ENCODE measurements at places on chromosomes 16 and 17.

GRCh38 chr17:72373910-72374741, 253.3 kb downstream of the SOX9 start:
- no peak for DNase-seq

DNA sequence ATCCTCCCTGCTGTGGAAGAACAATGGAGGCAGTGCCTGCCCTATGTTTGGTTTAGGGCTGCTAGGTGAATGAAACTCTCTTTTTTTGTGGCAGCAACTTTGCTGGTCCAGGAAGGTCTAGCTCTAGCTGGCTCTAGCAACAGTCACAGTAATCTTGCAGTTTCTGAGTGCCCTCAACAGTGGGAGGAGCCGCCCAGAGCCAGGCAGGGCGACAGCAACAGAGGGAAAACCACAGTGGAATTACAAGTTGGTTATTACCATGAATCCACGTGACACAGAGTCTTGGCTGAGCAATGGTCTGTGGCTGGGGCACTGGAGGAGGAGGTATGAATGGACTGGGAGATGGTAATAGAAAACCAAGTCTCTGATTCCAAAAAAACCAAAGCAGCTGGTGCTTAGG, 10.3 kb downstream of the HSPB9 start:
- peak; percentile 91 for DNase-seq

GRCh38 chr17:72974605-72975232, 117.8 kb downstream of the SLC39A11 start:
- DNase-seq, result no peak

DNA sequence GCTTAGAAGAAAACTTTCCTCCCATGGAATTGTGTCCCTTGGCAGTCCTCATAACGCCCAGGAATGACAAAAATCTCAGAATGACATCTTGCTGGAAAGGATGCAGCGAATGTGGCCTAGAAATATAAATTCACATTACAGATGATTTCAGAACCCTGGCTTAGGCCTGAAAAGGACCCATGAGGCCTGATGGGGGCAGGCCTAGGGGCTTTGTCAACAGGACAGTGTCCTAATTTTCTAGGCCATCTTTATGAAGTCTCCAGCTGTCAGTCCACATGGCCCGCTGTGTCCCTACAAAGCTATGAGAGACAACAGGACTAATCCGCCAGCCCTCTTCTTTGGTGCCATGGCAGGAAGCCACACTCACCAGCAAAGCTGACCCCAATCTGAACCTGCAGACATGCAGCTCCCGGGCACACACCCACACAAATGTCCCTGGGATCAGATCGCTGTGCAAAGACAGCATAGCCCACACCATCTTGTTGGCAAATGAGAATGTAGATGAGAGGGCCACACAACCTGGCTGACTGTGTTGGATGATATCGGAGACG, 40.4 kb upstream of the DNAH17 start:
- no peak for DNase-seq

DNA sequence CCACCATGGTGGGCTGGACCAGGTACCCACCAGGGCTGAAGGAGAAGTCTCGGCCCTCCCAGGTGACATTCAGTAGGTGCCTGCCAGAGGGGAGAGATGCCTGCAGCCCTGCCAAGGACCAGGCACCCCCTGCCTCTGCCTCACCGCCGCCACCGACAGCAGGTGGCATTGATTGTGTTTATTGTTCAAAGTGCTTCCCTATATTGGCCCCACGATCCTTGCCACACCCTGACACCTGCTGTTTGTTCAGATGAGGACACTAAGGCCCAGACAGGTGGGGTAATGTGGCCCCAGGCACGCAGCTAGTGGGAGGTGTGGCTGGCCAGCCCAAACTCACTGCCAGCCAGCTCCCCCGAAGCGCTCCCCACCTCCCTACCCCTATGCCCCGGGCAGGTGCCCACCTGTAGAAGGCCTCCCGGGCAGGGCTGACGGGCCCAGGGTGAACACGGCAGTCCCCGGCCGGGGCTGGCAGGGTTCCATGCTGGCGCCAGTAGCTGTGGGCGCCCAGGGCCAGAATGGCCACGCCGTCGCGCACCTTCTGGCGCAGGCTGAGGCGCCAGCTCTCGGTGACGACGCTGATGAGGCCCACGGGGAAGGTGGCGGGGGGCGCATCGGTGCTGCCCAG, 8.0 kb downstream of the GRIN2C start:
- DNase-seq, result no peak

GRCh38 chr17:57256708-57257112, 387 bp downstream of the MSI2 start:
- DNase-seq, result no peak

- no peak for DNase-seq
Observed at GRCh38 chr17:17495536-17496188, 533 bp downstream of the RASD1 start.

DNA sequence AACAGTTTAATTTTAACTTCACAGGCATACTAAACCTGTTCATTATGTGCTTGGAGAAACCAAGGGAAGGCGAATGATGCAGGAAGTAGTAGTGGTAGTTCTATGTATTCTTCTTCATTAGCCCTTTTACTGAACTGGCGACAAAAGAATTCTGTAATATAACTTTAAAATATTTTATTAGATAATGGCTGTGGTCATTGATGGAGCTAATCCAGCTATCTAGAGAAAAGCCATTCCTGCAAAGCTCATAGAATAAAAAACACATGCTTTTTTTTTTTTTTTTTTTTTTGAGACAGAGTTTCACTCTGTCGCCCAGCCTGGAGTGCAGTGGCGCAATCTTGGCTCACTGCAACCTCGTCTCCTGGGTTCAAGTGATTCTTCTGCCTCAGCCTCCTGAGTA, 23.5 kb downstream of the TANC2 start:
- no peak for DNase-seq

DNA sequence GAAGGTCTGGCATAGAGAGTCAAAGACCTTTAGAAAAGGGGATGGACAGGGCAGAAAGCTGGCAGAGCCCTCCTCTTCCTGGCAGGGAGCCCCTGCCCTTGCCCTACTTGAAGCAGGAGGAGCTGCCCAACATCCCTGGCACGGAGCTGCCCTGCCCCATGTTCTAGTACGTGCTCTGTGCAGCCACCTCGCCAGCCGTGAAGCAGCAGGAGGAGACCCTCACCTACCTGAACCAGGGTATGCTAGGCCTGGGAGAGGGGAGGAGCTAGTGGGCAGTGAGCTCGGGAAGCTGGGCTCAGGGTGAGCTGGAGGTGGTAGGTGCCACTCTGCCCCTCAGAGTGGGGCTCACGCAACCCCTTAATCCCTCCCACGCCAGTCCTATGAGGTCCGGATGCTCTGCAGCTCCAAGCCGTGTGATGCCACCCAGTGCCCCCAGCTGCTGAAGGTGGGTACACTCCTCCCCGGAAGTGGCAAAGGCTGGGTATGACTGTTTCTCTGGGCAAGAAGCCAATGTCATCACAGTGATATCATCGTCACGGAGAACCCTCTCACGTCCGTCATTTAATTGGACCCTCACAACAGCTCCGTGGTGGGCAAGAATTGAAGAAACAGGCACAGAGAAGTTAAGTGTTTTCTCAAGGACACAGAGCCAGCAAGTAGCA, 12.7 kb upstream of the STAC2 start:
- DNase-seq, result peak; percentile 24

GRCh38 chr16:85206472-85207356, 94.4 kb upstream of the CIBAR2 start:
- peak; percentile 72 for DNase-seq

GRCh38 chr16:86878236-86879080, 300.1 kb downstream of the FOXL1 start:
- no peak for DNase-seq

- no peak for DNase-seq
Observed at GRCh38 chr17:28154214-28154613, 111.7 kb downstream of the NLK start.

- DNase-seq, result no peak
Observed at GRCh38 chr16:25108054-25108453, 3.5 kb upstream of the LCMT1 start.

- DNase-seq, result no peak
Observed at GRCh38 chr16:82079892-82080291, 44.8 kb downstream of the HSD17B2 start.

DNA sequence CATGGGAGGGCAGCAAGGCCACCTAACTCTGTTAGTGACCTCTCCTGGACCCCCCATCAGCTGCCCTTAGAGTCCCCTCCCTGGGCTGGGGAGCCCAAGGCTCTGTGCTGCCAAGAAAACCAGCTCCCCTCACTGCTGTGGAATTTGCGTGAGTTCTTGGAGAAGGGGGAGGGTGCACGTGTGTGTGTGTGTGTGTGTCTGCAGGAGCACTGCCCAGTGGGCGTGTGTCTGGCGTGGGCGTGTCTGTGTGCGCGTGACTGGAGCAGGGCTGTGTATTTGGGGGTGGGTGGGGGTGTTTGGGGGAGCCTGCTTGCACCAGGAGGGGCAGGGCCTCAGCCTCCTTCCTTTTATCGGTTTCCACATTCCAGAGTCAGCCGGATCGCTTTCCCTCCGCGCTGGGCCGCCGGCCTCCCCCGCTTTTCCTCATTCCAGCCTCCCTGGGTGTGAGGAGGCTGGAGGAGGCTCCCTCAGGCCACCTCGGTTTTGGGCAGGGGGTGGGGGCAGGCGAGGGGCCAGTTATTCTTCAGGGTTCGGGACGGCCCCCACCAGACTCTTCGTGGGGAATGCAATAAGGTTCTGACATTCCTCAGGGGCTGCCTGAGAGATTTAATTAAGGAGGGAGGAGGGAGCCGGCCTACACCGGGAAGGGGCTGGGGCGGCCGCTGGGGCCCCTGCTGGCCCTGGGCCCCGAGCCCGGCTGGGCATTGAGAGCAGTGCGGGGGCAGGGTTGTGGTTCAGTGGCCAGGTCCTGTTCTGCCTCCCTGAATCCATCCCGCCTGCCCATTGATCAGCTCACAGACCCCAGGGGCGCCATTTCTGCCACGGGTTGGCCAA, 2.5 kb downstream of the VASN start:
- peak; percentile 92 for DNase-seq

GRCh38 chr16:85086347-85087291, 25.7 kb downstream of the CIBAR2 start:
- DNase-seq, result peak; percentile 91

- DNase-seq, result no peak
Observed at GRCh38 chr17:17769869-17770631, 66.7 kb downstream of the SREBF1 start.

- no peak for DNase-seq
Observed at GRCh38 chr17:14094676-14095601, 25.6 kb downstream of the COX10 start.

GRCh38 chr16:79169239-79169638, 431.3 kb downstream of the MAF start:
- DNase-seq, result no peak

DNA sequence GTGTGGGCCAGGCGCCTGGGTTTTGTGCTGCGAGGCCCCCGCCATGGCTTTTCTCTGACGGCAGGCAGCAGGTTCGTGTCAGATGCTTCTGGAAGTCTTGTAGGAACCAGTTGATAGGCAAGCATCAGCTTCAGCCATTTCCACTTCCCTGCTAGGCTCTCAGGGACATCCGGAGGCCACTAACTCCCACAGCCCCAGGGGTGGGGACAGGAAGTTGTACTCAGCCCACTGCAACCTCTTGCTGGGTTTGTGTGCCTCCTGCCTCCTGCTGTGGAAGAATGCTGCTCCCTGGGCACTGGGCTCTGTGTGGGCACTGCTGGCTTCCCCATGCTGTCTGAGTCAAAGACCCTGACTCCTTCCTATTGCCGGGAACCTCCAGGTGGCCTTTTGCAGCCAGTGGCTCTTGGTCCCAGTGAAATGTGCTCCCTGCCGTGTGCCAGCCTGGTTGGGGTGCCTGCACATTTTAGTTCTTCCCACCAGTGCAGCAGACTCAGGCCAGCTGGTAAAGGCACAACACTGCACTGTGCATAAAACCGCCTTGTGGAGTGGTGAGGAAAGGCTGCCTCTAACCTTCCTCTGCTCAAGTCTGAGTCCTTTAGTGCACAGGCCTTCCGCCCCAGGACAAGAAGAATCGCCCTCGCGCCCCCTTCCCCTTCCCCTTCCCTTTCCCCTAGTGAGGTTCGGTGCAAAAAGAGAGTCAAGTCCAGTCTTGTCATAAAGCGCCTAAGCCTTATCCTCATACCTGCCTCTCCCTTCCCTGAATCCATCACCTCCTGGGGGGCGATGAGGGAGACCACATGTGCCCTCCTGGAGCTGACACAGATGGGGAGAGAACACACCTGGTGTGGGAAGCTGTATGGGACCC, 16.6 kb downstream of the LDHD start:
- DNase-seq, result no peak

DNA sequence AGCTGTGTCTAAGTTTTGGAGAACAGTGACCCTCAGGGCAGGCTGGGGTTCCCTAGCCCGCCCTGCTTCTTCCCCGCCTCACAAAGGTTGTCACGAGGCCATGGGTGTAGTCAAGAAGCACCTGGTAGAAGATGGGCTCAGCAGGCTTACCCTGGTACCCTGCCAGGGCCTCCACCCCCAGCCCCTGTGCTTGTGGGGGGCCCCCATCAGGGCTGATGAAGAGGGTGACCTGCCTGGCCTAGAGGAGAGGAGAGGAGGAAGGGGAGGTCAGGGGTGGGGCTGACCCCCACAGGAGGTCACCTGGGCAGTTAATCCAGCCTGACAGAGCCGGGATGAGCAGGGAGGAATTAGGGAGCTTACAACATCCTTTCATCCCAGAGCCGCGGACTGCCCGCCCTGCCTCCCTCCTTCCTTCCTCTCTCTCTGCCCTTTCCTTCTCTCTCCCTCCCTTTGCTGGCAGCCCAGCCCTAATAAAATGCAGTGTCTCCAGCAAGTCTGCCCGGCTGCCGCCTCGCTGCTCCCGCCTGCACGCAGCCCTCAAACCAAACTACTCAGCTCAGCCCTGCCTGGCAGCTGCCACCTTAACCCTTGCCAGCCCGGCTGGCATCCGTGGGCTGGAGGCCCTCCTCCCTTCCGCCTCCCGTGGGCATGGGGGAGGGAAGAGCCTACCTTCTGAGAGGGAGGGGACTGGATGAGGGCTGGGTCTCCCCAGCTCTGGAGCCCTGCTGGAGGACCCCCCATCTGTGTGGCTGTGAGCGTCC, 7.2 kb downstream of the DLX3 start:
- no peak for DNase-seq

DNA sequence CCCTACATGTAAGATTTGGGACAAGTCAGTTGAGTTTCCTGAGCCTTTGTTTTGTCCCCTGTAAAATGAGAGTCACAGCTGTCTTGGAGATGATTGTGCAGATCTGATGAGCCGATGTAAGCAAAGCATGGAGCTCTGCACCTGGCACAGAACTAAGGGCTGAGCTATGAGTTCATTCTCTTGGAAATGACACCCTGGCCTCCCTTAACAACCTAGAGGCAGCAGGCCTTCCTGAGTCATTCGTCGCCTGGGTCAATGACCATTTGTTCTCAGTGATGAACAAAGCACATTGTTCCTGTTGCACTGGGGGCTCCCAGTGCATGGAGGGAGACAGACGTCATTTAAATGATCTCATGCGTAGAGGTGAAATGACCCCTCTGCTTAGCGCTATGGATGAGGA, 62.8 kb upstream of the GCSH start:
- no peak for DNase-seq

DNA sequence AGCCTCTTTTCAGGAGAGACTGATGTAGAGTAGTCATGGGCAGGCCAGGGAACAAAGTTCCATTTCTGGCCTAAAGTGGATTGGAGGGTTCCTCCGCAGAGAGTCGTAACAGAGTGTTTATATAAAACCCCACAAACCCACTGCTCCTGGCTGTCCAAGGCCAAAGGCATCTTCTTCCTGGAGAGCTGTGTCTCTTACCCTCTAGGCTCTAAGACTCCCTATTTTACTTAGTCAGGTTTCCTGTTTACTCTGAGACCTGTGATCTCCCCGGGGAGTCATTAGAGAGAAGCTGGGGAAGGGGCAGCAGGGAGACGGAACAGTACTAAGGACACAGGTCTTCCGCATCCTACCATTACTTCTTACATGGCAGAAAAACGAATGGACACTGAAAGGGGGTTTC, 69.5 kb downstream of the HIC1 start:
- no peak for DNase-seq

Measured in AG08396 (cell line).